Uterus (tissue), 4 donors: ENCODE measurements at places on chromosomes 13 and 19. TPM values are rescaled to one million over a fixed set of nuclear protein-coding genes. Genes with fewer than 3 reads are reported as not detected.

The USHBP1 gene
- 6.8 TPM for total RNA-seq

The THSD8 gene
- total RNA-seq: not detected

The ANGPTL4 gene
- total RNA-seq: 12.8 TPM

The PLVAP gene
- 4.7 TPM for total RNA-seq

The ACER1 gene
- not detected for total RNA-seq

The SIGLEC11 gene
- total RNA-seq: 1.2 TPM

The ZNF738 gene
- 0.77 TPM for total RNA-seq

The FFAR1 gene
- total RNA-seq: not detected

The UNC13A gene
- 0.35 TPM for total RNA-seq

The ZNF726 gene
- total RNA-seq: 11.3 TPM

The PALM gene
- 91.0 TPM for total RNA-seq

The TEX26 gene
- total RNA-seq: not detected

The SLAIN1 gene
- total RNA-seq: 20.9 TPM

The FCAR gene
- total RNA-seq: 20.0 TPM

The GPR183 gene
- total RNA-seq: 2.9 TPM

The ZNF681 gene
- total RNA-seq: 7.3 TPM

The CATSPERD gene
- not detected for total RNA-seq

The MYH14 gene
- total RNA-seq: 0.77 TPM

The ZIM2 gene
- 6.0 TPM for total RNA-seq

The TNFSF9 gene
- total RNA-seq: not detected

The CLC gene
- not detected for total RNA-seq

The MEDAG gene
- total RNA-seq: 16.5 TPM

The ITM2B gene
- 725 TPM for total RNA-seq

The NCLN gene
- 37.3 TPM for total RNA-seq

The FCER2 gene
- total RNA-seq: not detected

The CCDC194 gene
- total RNA-seq: 2.5 TPM

The ICAM4 gene
- total RNA-seq: 0.41 TPM

The CGB7 gene
- total RNA-seq: not detected

The SHD gene
- total RNA-seq: 0.41 TPM

The ATP8A2 gene
- not detected for total RNA-seq

The CALR3 gene
- not detected for total RNA-seq

The APOC4 gene
- not detected for total RNA-seq

The JUNB gene
- 417 TPM for total RNA-seq

The ZNF805 gene
- 65.3 TPM for total RNA-seq

The CIC gene
- total RNA-seq: 55.0 TPM

The NDUFA13 gene
- total RNA-seq: 28.6 TPM

The CACNA1A gene
- 0.88 TPM for total RNA-seq

The CACTIN gene
- total RNA-seq: 6.8 TPM

The GRAMD1A gene
- total RNA-seq: 89.8 TPM

The TNFSF13B gene
- total RNA-seq: 0.29 TPM
